T-cell (primary cell): ENCODE measurements at places on chromosomes 3 and 15.
A peak's percentile ranks its signal among the peaks of the same experiment; 100 is the strongest.

- no peak for DNase-seq
Observed at GRCh38 chr3:152706991-152707713, 127.8 kb upstream of the P2RY1 start.

GRCh38 chr15:40372981-40373380 lies 9.5 kb upstream of the KNSTRN start:
- no peak for DNase-seq

- no peak for DNase-seq
Observed at GRCh38 chr3:71330909-71331308, 252.6 kb downstream of the FOXP1 start.

DNA sequence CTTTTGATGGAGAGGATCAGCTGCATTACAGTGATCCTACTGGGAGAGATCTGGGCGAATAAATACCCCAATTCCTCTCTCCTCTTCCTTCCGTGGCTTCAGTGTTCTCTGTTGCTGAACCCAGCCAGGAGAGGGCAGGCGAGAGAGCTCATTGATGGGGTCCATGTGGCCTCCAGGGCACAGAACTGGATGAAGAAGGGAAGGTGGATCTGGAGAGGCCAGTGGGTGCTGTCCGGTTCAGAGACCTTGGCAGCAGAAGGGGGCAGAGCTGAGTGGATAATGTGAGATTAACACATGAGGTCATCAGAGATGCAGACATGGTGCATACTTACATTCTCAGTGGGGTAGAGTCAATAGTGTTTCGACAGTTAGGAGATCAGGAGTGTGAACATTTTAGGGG lies 193.6 kb downstream of the CLSTN2 start:
- no peak for DNase-seq

- DNase-seq, result peak; percentile 33
Observed at GRCh38 chr3:196518966-196519717, 4.0 kb upstream of the SMCO1 start.

DNA sequence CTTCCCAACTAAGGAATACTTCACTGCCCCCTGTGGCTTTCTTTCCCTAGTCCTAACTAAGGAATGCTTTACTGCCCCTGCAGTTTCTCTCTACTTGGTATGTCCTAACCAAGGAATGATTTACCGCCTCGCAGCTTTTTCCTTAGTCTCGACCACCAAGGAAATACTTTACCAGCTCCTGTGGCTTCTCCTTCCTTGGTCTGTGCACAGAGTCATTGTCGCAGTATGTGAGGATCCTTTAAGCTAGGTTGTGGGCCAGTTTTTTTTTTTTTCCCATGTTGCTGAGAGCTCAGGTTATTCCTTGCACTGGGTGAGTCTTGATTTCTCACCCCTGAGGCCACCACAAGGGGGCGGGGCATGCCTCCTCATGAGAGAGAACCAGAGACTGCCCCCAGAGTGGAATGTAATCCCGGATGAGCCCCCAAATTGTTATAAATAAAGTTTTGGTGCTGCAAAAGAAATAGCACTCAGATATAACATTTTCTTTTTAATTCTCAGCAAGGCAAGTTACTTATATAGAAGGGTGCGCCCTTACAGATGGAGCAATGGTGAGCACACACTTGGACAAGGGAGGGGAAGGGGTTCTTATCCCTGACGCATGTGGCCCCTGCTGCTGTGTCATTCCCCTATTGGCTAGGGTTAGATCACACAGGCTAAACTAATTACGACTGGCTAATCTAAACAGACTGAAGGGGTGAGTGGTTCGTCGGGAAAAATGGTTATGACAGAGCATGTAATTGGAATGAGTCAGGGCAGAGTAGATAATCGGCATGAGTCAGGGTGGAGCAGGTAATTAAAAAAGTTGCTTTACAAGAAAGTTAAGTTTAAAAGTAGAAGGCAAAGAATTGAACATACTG lies 27.0 kb downstream of the NDUFB4 start:
- no peak for DNase-seq

- DNase-seq, result no peak
Observed at GRCh38 chr15:41341519-41341918, 8.8 kb downstream of the NUSAP1 start.
